ENCODE measurements at places on chromosomes 6 and 20.

DNA sequence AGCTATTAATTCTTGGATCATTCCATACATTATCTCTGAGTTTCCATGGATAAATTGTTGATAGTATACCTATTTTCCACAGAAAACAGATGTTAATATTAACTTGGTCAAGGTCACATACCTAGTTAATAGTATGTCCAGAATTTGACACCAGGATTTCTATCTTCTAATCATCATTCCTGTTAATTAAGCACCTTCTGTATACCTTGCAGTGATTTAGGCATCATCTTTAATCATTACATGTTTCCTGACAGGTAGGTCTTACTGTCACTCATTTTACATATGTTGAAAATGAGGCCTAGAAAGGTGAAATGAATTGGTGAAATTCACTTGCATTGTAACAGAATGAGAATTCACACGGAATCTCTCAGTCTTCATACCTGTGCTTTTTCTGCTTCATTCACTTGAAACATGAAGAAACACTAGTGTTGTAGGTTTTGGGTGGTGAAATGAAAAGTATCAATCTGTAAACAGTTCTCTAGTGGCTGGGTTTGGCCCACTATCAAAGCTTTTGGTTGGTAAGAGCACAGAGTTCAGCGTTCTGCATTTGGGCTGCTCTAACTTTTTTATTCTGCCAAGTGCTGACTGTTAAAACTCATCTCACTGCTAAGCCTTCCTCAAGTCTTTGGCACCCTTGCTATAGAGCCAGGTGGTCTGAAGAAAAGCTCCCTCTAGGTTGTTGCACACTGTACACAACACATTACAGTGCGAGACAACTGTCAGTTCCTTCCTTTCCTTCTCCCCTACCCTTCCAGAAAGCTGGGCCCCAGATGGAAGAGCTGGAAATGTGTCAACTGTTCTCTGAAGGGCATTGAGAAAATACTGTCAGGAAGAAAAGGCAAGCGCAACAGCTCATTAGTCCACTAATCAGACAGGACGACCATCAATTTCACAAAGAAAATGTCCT lies 57.8 kb upstream of the C20orf144 start:
- no peak for DNase-seq

GRCh38 chr20:24699321-24700165 lies 230.1 kb downstream of the SYNDIG1 start:
- no peak for DNase-seq

DNA sequence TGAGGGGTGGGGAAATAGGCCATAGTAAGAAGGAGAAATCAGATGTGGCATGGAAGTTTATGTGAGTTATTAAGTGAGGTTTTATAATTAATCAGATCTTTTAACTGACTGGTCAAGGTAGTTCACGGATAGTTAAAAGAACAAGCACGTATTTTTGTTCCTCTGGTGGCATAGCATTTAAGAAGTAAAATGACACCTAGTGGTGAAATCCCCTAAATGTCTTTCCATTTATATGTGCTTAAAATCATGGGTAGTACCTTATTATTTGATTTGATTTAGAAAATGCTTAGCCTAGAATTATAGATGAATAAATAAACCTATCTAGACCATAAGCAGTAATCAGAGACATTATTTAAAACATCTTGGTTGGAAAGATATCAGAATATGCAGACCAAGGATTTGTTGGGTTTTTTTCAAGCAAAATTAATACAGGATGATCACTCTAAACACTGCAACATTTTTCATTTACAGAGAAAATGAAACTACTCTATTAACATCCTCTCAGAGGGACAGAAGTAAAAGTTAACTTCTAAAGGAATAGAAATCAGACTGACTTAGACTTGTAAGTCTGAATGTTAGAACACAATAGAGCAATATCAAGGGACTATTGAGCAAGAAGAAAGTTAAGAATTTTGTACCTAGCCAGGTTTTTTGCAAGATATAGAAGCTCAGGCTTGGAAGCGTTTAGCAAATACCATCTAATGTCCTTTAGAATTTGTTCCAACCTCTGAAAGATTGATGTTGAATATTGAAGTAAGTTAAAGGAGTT lies 81.1 kb downstream of the STXBP5 start:
- peak; percentile 13 for DNase-seq

DNA sequence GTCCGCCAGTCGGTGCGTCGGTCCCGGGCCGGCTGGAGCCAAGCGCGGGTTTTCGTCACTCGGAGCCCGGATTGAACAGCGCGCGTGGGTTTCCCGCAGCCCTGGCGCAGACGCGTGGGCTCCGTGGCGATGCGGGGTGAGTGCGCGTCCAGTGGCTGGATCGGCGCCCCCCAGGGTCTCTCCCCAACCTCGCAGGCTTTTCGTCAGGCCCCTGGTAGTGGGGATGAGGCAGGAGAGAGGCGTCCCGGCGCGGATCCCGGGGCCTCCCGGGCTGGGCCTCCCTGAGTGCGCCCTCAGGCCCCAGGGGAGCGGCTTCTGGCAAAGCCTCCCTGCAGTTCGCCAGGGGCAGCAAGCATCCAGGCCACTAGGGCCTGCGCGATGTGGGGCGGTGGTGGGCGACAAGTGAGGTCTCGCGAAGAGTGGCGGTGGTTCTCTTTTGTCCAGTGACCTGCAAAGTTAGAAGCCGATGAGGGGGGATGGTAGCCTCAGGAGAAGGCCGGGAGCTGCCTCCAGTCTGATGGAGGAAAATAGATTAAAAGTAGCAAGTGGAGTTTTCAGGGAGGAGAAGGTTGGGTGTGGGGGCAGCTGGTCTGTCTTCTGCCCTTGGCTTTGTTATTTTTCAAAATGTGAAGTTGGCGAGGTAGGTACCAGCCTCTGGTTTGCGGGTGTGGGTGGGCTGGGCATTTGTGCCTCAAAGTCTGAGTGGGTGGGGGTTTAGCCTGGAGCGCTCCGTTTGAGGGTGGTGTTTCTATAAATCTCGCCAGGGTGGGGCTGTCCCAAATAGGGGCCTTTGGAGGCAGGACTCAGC lies 1.6 kb downstream of the TOX2 start:
- no peak for DNase-seq

DNA sequence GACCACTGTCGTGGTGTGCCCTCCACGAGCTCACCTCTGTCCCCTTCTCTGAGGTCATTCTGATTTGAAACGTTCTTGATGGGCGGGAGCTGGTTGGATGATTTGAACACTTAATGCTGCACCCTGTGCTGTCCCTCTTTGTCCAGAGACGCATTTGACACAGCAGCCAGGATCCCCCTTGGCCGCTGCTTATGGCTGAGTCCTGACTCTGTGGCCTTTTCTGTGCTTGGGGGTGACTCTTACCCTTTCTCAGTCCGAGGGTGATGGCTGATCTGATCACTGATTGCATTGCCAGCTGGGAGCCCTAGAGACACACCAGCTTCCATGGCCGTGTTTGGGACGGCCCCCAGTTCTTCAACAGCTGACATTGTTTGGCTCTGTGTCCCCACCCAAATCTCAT lies 43.5 kb upstream of the FRMD1 start:
- no peak for DNase-seq

DNA sequence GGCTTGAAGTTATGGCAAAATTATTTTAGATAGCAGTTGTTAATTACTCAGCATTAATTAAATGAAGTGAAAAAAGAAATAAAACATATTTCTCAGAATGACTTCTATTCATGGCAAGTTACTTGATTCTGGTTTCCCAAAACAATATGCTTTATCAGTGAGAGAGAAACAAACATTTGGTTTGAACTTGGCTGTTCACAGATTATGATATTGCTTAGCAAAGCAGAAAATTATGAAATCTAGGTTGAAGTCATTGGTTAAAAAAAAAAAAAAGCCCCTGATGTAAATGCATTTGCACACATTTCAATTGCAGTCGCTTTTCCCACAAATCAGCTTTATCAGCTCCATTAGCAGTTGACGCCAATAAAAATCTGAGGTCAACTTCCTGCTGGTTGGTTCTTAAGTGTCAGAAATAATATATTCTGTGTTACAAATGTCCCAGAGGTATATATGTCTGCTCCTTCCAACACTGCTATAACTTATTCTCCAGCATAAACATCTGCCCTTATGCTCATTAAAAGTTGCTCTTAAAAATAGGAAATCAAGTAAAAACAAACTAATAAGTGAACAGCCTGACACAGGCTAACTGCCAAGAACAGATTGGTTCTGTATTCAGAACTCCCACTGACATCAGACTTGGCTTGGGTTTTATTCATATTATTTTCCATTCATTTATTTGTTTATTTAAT lies 275.4 kb downstream of the PHF3 start:
- no peak for DNase-seq

DNA sequence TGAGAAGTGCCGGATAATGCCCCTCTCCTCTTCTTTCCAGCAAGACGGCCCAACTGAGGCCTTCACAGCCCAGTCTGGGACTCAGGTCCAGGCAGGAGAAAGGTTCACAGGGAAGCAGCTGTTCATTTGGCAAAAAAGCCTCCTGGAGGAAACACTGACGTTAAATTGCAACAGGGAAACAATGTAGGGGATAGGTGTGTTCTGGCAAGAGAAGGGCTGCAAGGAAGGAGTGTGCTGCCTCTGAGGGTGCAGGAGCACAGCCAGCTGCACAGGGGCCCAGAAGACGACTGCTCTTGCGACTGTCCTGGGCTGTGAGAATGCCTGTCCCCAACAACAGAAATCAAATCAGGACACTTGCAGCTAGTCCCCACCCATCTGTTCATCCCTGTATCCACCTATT lies 70.6 kb upstream of the PMEPA1 start:
- DNase-seq: no peak

DNA sequence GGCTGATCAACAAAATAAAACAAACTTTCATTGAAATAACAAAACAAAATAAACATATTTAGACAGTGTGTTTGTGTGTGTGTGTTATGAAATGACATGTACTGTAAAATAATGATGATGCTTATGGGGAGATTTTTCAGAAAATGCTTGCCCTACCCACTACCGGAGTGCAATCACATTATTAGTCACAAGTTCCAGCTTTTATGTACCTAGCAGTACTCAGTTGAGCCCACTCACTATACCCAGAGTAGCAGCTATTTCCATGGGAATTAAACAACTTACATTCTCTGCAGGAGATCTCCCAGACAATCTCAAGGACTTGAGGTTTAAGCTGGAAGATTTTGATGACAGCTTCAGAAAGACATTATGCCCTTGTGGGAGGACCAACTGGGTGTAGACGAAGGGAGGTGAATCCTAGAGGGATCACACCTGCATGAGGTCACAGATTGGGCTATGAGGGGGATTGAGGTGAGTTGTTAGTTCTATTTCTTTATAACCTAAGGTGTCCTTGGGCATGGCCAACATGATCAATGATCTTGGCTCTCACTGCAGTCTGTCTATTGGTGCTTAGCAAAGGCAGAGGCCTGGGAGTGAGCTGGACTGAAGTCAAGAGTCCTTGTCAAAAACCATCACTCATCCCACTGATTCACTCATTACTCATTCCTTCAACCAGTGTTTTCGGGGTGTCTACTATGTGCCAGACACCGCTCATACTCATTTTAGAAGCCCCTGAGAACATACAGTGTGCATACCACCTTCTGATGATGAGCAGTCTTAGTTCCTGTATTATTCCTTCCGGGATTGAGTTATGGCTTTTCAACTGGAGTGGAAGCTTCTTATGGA lies 6.7 kb upstream of the CLIC5 start:
- no peak for DNase-seq

DNA sequence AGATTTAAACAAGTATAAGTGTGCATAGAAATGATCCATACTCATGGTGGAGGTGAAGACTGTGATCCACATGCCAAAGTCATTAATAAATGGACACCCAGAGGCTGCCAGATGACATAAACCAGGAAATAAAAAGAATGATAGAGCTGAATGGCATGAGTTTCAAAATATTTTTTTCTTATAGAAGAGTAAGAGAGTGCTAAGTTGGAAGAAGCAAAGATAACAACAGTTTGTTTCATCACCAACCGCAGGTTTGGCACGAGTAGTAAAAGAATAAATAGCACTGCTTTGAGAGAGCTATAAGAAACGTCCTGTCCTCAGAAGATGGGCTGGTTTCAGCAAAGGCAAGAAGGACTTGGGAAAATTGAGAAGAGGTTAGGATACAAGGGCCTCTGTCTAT lies 246.9 kb downstream of the UBE3D start:
- DNase-seq: no peak

GRCh38 chr6:124881898-124882578 lies 80.2 kb upstream of the RNF217 start:
- DNase-seq: no peak

DNA sequence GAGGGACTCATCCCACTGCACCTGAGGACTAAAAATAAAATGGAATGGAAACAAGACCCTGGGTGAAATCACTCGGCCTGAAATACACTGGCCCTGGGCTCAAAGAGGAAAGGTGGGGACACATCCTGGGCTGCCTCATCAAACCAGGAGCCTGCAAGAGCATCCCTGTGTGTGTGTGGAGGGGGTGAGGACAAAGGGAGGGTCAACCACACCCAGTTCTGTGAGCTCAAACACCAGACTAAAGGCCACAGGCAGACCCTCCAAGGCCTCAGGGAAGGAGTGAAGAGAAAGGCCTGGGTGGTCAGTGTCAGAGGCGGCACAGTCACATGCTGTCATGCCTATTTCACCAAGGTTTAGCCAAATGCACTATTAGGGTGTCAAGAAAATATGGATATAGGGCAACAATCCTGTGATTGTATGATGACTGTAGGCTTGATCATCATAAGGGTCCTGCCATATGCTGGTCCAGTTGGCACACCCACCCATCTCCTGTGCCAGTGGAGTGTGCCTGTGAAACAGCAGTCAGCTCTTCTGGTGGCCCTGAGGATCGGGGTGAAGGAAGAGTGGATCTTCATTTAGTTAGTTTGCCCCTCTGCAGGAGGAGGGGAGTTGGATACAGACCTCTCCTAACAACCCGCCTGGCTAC lies 28.9 kb downstream of the SRSF3 start:
- no peak for DNase-seq

GRCh38 chr6:142411145-142411544 lies 109.3 kb downstream of the ADGRG6 start:
- DNase-seq: no peak

- no peak for DNase-seq
Observed at GRCh38 chr20:47038566-47039560, 144.2 kb downstream of the EYA2 start.

GRCh38 chr20:54514028-54514607 lies 38.7 kb downstream of the DOK5 start:
- no peak for DNase-seq

DNA sequence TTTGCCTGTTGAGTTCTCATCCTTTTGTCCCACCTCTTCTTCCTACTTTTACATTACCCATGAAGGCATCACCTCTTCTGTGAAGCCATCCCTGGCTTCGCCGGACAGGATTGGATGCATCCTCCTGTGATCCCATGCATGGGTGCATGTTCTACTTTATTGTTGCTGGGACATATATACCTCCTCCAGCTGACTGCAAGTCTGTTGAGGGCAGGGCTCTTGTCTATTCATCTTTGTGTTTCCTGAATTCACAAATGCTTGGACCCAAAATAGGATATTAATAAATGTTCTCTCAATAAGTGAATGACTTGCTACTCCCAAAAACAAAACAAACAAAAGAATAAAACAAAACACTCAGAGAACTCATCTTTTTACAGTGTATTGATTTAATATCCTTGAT lies 5.1 kb downstream of the MYB start:
- DNase-seq: no peak

GRCh38 chr6:153957394-153957793 lies 81.6 kb upstream of the OPRM1 start:
- no peak for DNase-seq

Measured in NCI-H1436 treated with DMSO at 0.1 percent for 48 hours (cell line).